ENCODE measurements at places on chromosomes 6 and 20.

- DNase-seq, result peak; percentile 32
Measured at GRCh38 chr6:36118550-36119107, 11.7 kb upstream of the MAPK13 start.

DNA sequence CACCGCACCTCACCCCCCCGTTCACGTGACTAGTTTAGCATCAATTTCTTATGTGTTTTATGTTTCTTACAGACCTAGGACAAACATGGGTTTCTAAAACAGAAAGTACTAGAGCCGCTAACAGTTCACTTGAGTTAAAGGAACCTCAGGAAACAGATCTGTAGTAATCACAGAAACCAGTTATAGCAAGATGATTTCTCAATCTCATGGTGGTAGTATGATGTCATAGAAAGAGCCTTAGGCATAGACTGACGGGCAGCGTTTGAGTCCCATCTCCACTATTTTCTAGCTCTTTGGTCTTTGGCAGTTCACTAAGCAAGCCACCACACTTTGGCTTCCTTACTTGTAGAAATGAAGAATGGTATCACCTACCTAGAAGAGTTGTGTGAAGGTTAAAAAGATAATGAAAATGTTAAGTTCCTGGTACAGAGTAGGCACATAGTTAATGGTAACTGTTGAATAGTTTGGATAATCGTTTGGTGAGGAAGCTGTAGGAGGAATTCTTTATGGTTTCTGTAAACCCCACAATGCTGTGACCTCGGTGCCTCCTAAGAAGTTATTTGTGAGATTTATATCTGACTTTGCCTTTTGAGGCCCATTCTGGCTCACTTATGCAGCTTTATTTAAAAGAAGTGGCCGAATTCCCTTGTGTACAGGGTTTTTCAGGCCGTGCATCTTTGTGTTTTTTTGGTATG, 21.3 kb downstream of the CTNNBL1 start:
- no peak for DNase-seq

- no peak for DNase-seq
Measured at GRCh38 chr6:140572129-140572528, 1197.7 kb upstream of the CITED2 start.

- no peak for DNase-seq
Measured at GRCh38 chr20:33005132-33005566, 916 bp upstream of the SUN5 start.

DNA sequence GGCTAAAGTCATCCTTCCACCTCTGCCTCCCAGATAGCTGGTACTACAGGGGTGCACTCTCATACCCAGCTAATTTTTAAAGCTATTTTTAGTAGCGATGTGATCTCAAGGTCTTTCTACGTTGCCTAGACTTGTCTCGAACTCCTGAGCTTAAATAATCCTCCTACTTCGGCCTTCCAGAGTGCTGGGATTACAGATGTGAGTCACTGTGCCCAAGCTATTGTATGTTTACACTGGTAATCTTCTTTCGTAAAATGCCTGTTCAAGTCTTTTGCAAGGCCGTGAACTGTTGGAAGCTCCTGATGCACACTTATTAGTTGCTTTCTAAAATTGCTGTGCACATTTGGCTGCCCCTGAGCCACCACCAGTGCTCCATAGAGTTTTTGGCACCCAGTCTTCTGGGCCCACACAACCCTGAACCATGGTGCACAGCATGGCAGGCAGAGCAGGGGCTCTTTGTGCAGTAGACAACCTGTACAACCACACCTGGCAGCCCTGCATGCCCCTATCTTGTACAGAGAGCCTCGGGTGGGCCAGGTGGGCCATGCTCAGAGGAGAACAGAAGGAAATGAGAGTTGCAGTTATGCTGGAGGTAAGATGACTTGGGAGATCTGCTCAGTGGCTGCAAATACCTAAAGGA, 33.3 kb downstream of the PDRG1 start:
- DNase-seq, result no peak

- no peak for DNase-seq
Measured at GRCh38 chr20:13430346-13431002, 208.3 kb downstream of the TASP1 start.

- no peak for DNase-seq
Measured at GRCh38 chr6:80454197-80454596, 347.7 kb downstream of the BCKDHB start.

DNA sequence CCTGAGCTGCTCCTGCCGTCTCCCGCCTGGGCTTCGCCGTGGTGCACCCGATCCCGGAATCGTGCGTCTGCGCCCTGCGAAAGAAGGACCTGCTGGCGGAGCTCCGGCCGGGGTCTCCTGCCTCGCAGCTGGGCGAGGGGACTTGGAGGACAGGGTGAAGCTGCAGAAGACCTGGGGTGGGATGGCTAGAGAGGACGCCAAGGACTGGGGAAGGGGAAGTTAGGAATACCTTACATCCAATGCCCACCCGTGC, 150.2 kb downstream of the PRL start:
- no peak for DNase-seq

DNA sequence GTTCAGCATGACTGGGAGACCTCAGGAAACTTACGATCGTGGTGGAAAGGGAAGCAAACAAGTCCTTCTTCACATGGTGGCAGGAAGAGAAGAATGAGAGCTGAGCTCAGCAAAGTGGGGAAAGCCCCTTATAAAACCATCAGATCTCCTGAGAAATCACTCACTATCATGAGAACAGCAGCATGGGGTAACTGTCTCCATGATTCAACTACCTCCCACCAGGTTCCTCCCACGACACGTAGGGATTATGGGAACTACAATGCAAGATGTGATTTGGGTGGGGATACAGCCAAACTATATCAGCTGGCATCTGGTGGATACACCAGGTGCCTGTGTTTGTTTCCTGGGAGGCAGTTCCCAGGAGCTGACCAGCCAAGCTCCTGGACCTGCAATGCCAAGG, 4.9 kb downstream of the DDO start:
- DNase-seq, result no peak

GRCh38 chr6:13302751-13303667, 25.3 kb downstream of the TBC1D7 start:
- DNase-seq, result no peak

DNA sequence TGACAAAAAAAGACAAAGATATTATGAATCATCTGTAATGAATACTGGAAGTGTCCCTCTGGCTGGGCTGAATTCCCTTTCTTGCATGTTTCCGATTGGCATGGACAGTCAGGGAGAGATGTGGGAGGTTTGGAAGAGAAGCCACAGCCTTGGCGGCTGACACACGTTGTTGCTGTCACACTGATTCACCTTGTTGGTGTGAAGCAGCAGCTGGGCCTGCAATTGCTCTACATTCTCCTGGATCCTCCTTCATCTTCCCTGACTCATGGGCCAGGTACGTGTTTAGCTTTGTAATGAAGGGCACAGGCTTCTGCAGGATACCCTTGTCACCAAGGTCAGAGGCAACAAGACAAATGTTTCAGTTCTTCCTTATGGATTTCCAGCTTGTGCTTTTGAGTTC, 13.4 kb upstream of the SMIM8 start:
- no peak for DNase-seq

Measured in effector CD8-positive, alpha-beta T cell (primary cell).